Fibroblast of skin of right biceps (primary cell): ENCODE measurements at places on chromosomes 6 and 20.

DNA sequence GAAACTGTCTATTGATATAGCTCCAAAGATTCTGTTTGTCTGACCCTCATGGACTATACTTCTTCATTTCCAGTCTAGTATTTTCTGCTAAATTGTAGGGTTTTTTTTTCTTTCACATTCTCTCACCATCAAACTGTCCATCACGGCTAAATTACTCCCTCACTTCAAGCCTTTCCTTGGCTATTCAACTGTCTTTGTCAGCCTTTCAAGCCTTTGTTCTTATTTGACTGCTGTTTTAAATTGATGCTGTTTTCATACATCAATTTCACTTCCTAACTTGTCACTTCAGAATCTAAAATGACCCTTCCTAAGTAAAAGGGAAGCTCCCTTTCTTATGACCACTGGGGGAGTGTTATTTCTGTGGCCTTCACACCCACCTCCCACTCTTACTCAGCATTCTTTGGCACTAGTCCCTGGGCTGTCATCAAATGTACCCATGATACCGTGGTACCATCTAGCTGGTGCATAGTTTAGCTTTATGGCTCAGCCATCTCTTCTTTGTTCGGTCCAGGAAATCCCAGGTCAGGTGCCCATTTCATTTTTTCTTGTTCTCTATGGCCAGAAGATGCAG lies 8.6 kb downstream of the GJA1 start:
- DNase-seq = peak; percentile 28

- no peak for DNase-seq
Observed at GRCh38 chr6:25297823-25298522, 18.8 kb downstream of the CARMIL1 start.

DNA sequence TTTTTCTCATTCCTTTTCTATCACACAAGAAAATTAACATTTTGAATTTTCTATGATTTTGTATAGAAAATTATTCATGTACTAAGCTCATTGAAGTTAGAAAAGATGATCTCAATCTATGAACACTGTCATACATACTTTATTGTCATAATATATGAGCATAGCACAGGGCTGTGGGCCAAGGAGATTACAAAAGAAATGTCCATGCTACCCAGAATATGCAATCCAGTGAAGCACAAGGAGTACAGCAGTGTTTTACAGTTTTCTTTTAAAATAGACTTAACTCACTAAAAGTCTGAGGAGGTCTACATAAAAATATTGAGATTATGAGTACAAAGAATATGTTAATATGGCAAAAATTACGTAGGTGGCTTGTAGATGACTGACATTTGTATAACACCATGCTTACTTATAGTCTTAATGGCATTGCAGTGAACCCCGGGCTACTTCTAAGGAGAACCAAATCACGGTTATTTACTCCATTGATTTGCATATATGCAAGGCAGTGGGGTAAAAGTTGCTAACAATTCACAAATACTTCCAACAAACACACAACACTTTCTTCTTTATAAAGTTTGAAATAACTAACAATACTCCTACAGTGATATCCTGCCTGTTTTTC lies 257.1 kb downstream of the BCKDHB start:
- peak; percentile 66 for DNase-seq

DNA sequence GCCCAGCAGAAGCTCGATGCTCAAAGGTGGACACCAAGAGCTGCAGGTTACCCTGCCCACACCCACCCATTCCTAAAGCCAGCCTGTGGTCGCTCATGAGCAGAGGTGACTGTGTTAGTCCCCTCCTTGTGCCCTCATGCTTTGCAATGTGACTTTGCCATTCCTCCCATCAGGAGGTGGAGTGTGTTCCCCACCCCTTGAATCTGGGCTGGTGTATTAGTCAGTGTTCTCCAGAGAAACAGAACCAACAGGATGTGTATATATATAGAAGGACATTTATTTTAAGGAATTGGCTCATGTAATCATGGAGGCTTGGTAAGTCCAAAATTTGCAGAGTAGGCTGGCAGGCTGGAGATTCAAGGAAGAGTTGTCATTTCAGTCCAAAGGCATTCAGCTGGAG lies 54.4 kb upstream of the RNF24 start:
- DNase-seq = peak; percentile 74

DNA sequence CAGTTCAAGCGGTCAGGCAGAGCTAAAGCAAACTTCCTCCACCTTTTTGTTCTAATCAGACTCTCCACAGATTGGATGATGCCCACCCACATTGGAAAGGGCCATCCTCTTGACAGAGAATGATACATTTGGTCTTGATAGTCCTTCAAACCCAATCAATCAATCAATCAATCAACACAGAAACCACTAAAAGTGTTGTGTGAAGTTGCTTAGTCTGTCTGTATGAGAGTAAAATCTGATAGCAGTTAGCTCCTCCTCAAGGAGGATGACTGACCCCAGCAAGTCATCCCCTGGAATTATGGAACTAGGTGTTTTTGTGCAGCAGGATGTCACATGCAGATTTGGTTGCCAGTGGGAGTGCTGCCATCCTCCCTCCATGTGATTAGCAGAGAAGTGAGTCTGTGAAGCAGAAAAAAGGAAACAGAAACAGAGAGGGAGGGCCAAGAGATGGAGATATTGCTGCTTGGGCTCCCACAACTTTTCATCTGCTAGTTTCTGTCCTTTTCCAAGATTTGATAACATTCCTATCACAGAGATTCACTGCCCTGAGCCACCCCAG lies 32.0 kb upstream of the SSTR4 start:
- DNase-seq = no peak

GRCh38 chr6:97572943-97573342 lies 289.9 kb upstream of the MMS22L start:
- no peak for DNase-seq
